Muscle of arm (tissue), 14 donors: ENCODE measurements at places on chromosomes 4 and X. TPM values are rescaled to one million over a fixed set of nuclear protein-coding genes. Genes with fewer than 3 reads are reported as not detected.

DNA sequence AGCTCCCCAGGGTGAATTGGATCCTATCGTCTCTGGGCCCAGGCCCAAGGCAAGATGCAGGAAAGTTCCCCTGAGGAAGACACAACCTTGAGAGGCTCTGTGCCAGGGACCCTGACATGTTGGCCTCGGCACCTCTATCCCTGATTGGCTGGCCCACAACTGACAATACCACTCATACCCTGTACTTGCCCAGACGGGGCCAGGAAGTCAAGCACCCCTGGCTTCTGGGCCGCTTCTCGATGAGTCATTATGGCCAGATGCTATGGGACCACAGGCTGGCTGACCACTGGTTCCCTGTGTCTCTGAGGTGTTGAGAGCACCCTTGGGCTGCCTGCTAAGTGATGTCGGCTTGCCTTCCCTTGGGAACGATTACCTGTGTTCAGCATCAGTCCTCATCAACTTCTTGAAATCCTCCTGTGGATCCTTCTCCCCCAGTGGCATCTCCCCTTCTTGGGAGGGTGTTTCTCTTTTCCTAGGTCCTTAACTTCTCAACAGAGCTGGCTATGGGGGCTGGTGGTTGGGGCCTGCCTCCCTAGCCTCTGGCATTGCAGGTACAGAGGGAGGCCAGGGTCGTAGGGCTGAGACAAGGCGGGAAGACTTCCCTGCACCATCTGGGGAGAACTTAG is 54.5 kb upstream of the MAMLD1 start:
- DNase-seq = no peak

GRCh38 chr4:84451546-84451945 is 47.5 kb downstream of the NKX6-1 start:
- no peak for DNase-seq

GRCh38 chr4:8510191-8510590 is 69.6 kb downstream of the TRMT44 start:
- no peak for DNase-seq

ARHGAP6 gene
- 11.1 TPM for polyA plus RNA-seq

TCP11X2 gene
- not detected for polyA plus RNA-seq
